ENCODE measurements at places on chromosomes 6 and 20. TPM values are rescaled to one million over a fixed set of nuclear protein-coding genes. Genes with fewer than 3 reads are reported as not detected.
A peak's percentile ranks its signal among the peaks of the same experiment; 100 is the strongest.

The LSM14B gene
- total RNA-seq = 11.4 TPM

The PAX1 gene
- not detected for total RNA-seq

The HLA-DPB1 gene
- total RNA-seq = 112 TPM

GRCh38 chr6:16154904-16155303 is 26.0 kb downstream of the MYLIP start:
- H3K27ac ChIP-seq = peak overlapping the region; percentile 6
- H3K4me1 ChIP-seq = peaks cover 8% of the 10 kb centered on the region
- H3K36me3 ChIP-seq = no peaks in the 10 kb centered on the region
- no peak overlapping the region for H3K4me3 ChIP-seq
- DNase-seq = no peak

DNA sequence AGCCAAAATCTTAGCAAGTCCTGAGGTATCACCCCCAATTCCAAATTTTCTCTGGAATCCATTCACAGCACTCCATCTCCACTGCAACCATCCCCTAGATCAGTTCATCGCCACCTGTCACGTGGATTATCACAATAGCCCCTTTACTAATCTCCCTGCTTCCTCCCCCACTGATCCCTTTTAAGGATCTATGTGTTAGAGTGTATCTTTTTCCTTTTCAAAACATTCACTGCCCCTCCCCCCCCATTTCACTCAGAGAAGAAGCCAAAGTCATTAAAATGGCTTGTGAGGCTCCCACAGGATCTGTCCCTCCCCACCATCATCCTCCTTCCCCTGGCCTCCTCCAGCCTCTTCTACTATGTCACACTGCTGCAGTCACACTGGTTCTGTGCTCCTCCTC is 18.4 kb upstream of the SPAG4 start:
- H3K27ac ChIP-seq = no peak overlapping the region
- no peak for DNase-seq
- no peak overlapping the region for H3K4me3 ChIP-seq
- H3K27me3 ChIP-seq = no peaks in the 10 kb centered on the region
- H3K36me3 ChIP-seq = no peaks in the 10 kb centered on the region

- no peaks in the 10 kb centered on the region for H3K27me3 ChIP-seq
- H3K4me3 ChIP-seq = no peak overlapping the region
- no peak for DNase-seq
- no peaks in the 10 kb centered on the region for H3K36me3 ChIP-seq
Observed at GRCh38 chr20:51481341-51481914, 61.1 kb downstream of the NFATC2 start.

- no peaks in the 10 kb centered on the region for H3K36me3 ChIP-seq
- no peak overlapping the region for H3K4me3 ChIP-seq
Observed at GRCh38 chr6:153538491-153538890, 407.4 kb upstream of the RGS17 start.

DNA sequence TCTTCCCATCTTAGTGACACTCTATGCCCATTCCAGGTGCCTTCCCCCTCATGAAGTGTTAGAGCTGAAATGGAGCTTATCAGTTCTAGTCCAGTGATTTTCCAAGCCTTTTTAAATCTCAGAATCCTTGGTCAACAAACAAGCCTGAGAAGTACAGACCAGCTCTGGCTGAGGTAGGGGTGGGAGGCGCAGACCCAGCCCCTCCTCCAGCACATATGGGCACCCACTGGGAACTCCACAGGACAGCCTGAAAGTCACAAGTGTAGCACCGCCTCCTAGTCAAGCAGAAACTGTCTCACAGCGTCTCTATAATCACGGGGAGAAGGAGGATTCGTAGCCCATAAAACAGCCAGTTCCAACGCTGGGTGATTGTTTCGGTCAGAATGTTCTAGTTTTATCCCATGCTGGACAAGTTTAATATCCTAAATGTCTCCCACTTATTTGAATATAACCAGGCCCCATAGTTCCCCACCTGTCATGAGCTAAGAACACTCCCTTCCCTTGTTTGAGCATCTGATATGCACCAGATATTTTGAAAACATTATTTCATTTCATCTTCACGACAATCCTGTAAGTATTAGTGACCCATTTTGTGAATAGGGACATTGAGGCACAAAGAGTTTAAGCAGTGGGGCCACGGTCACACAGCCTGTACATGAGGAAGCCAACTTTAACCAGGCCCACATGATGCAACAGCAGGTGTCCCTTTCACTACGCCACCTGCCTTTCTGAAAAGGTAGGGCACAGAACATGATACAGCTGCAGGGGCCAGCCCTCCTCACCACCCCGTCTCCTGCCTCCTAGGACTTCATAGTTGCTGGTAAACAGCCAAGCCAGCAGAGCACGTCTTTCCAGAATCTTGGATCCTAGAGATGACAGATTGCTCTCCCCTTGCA is 40.1 kb downstream of the TRAF3IP2 start:
- H3K4me3 ChIP-seq = no peak overlapping the region
- H3K4me1 ChIP-seq = peaks cover 63% of the 10 kb centered on the region
- no peaks in the 10 kb centered on the region for H3K27me3 ChIP-seq
- H3K27ac ChIP-seq = peak overlapping the region; percentile 79
- peaks cover 5% of the 10 kb centered on the region for H3K36me3 ChIP-seq
- DNase-seq = no peak

DNA sequence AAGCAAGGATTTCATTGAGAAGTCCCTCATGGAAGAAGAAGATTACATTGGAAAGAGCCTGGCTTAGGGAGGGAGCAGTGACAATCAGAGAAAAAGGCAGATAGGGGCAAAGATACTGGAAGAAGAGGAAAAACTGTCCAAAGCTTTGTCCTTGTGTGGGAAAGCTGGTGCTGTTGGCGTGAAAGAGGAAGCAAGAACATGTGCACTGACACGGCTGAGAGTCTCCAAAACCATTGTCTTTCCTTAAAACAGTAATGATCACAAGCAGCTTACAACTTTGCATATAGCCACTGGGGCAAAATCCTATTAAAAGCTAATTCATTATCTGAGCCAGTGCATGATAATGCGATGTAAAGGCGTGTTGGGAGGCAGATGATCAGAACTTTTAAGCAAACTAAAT is 85.1 kb upstream of the ESR1 start:
- no peak overlapping the region for H3K4me3 ChIP-seq
- H3K4me1 ChIP-seq = no peaks in the 10 kb centered on the region
- H3K27ac ChIP-seq = no peak overlapping the region
- no peaks in the 10 kb centered on the region for H3K36me3 ChIP-seq
- DNase-seq = no peak

GRCh38 chr6:3244003-3244831 is 14.5 kb upstream of the PSMG4 start:
- DNase-seq = no peak
- H3K27ac ChIP-seq = no peak overlapping the region
- no peaks in the 10 kb centered on the region for H3K4me1 ChIP-seq
- no peak overlapping the region for H3K4me3 ChIP-seq
- H3K27me3 ChIP-seq = no peaks in the 10 kb centered on the region
- H3K36me3 ChIP-seq = no peaks in the 10 kb centered on the region

- no peaks in the 10 kb centered on the region for H3K4me1 ChIP-seq
Observed at GRCh38 chr6:121260651-121261102, 73.6 kb downstream of the TBC1D32 start.

DNA sequence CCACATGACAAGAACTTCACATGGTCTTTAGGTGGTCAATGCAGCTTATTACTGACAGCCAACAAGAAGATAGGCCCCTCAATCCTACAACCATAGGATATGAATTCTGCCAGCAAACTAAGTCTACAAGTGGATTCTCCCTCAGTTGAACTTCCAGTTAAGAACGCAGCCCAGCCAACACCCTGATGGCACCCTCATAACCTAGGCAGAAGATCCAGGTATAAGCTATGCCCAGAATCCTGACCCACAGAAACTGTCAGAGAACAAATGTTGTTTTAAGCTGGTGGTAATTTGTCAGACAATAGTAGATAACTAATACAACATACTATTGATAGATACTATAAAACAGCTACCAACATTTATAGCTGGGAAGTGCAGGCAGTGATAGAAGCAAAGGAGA is 38.8 kb downstream of the ATG5 start:
- H3K36me3 ChIP-seq = peaks cover 12% of the 10 kb centered on the region
- H3K4me3 ChIP-seq = no peak overlapping the region
- no peaks in the 10 kb centered on the region for H3K27me3 ChIP-seq
- no peak overlapping the region for H3K27ac ChIP-seq
- no peaks in the 10 kb centered on the region for H3K4me1 ChIP-seq
- no peak for DNase-seq

GRCh38 chr20:3472105-3472504 is 1.3 kb downstream of the ATRN start:
- H3K4me1 ChIP-seq = peaks cover 22% of the 10 kb centered on the region
- peak overlapping the region; percentile 97 for H3K4me3 ChIP-seq
- no peak overlapping the region for H3K27ac ChIP-seq
- no peak for DNase-seq
